ELR (cell line): ENCODE measurements at places on chromosomes 12 and 14.
A peak's percentile ranks its signal among the peaks of the same experiment; 100 is the strongest.

DNA sequence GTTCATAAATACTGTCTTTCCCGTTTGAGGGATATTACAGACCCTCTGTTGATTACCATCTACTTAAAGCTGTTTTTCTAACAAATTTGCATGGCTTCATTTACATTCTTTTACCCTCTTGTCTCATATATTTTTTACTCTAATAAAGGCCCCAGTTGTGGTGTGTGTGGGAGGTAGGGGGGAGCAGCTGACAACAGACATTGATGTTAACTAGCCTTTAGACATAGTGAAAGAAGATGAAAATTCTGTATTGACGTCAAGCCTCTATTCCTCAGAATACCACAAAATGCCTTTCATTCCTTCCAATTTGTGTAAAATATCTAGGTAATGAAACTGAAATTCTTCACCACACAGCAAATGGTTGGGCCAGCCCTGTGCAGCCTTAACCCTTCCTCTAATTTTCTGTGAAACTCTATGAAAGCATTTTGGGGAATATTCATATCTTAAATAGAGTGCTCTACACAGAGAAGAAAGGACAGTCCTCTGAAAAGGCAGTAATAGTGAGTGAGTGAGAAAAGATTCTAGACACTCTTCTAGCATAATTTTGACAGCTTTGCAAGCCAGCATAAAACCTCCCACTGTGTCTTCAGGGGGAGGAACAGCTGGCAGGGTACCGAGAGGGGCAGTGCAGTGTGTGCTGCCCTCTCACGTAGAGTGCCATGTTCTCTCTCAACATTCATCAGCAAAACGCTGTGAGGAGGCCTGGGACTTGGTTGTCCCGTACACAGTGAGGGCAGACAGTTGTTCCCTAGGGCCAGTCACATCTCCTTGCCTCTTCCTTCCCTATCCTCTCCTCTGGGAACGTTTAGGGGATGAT is 20.1 kb upstream of the CERS5 start:
- DNase-seq = peak; percentile 88

DNA sequence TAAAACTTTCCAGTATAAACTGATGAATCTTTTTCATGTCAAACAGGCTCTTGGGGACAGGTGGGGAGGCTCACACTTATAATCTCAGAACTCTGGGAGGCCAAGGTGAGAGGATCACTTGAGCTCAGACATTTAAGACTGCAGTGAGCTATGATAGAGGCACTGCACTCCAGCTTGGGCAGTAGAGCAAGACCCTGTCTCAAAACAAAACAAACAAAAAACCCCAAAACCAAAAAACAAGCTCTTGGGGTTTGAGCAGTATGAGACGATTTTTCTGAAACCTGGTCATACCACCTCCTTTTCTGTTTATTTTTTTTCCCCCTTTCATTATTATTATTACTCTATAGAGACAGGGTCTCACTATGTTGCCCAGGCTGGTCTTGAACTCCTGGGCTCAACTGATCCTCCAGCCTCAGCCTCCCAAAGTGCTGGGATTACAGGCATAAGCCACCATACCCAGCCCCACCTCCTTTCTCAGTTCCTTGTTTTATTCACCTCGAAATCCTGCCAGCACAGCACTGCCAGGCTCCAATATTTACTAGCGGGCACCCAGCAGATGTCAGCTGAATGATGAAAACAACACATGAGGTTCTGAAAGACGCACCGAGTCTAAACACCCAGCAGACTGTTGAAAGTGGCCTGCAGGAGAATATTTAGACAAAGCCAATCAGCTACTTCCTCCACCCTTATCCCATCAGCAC is 19.5 kb upstream of the CDK17 start:
- DNase-seq = no peak

DNA sequence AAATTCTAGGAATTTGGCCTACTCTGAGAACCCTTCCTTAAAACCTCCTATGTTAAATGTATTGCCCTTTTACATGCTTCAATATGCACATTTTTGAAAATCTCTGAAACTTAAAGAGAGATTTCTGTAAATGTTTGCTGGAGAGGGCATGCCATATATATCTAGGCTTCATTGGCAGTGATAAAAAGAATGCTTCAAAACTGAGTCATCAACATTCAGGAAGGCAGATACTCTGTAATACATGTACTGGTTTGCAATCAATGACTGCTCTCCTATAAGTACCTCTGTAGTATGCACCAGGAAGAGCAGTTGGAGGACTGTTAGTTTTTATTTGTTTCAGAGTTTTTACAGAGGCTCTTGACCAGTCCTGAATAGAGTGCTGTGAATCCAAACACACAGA is 739.9 kb downstream of the SLC16A7 start:
- DNase-seq = peak; percentile 80

DNA sequence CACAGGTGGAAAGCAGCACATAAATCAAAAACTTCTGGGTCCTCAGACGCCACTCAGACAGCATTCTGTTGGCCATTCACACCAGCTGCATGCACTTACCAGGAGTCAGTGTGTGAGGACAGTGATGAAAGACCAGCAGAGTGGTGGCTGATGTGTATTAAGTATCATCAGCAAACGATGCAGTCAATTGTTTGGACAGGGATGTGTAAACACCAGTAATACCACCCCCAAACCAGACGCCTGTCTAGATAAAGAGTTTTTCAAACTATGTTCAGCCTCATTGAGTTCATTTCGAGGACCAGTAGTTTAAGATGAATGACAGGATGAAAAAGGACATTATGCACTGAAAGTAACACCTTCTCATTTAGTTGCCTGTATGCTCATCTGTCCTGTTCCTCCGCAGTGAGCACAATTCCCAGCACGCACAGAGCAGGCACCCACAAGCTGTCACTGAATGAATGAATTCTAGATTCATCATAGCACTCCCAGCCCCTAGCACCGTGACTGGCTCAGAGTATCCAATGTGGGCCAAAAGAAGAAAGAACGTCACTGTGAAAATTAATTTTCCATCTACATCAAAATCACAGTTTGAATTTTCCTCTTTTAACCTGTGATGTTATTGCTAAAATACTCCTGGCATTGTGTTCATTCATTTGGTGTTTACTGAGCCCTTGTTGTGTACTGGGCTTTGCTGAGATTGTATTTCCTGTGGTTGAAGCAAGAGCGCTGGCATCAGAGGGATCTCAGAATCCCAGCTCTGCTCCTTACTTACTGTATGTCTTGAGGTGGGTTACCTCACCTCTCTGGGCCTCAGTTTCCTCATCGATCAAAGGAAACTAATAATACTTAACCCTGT is 124.8 kb upstream of the NOS1 start:
- no peak for DNase-seq

DNA sequence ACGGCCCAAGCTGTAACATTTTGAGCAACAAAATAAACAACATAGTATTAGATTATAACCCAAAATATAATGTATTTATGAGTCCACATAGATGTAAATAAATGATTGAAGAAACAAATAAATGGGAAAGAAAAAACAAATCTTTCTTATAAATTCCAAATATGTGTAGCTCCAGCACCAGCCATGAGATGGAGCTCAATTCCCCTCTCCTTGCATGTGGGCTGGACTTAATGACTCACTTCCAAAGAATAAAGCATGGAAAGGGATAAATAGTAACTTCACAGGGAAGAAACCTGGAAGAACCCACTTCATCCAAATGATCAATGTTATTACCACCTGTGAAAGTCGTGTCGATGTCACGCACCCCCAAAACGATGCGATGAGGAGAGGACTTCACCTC is 158.8 kb downstream of the RPAP3 start:
- DNase-seq = peak; percentile 74

- DNase-seq = no peak
These were observed 78.1 kb upstream of the TBX5 start for GRCh38 chr12:114483996-114484395.

DNA sequence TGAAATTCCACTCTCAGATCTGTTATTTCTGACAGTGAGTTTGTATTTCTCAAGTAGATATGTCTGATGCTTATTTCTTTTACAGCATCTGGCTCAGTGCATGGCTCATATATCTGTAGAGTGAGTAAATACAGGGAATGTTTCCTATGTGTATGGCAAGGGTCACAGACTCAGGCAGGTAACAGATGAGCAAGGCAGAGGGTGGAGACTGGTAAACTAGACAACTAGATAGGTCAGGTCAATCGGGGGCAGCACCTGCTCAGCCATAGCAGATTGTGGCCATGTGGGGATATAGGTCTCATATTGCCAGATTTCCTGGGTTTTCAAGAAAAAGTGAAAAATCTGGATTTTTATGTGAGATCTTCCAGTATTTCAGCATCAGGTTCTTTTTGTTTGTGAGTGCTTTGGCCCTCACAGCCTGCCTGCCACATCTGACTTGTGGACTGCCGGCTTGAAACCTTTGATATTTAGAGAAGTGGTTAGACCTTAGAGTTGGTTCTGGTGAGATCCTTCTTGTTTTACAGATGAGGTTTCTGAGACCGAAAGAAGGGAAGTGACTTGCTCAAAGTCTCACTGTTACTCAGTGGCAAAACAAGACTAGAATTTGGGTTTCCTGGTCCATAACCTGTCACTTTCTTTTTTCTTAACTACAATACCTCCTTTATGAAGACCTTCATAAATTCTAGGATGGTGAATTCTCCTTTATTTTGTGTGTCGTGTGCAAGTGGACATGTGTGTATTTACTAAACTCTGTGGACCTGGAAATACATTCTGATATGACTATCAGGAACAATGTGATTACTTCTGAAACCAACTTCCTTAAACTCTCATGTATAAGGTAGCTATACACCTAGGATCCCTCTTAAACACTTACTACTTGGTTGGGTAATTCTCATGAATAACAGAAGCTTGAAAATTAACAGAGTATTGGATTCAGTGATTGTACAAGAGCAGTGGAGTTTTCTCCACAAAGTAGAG is 34.4 kb downstream of the PROX2 start:
- DNase-seq = no peak

DNA sequence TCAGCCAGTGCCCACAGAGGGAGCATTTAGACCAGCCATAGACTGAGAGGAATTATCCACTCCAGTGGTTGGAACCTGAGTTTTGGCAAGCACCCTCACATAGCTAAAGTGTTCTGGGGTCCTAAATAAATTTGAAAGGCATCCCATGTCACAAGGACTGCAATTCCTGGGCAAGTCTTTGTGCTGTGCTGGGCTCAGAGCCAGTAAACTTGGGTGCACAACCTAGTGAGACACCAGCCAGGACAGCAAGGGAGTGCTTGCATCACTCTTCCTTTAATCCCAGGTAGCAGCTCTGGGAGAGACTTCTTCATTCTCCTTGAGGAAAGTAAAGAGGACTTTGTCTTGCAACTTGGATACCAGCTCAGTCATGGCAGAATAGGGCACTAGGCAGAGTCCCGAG is 142.0 kb upstream of the FSCB start:
- no peak for DNase-seq

GRCh38 chr12:47507221-47507620 is 198.6 kb downstream of the RPAP3 start:
- DNase-seq = peak; percentile 23

DNA sequence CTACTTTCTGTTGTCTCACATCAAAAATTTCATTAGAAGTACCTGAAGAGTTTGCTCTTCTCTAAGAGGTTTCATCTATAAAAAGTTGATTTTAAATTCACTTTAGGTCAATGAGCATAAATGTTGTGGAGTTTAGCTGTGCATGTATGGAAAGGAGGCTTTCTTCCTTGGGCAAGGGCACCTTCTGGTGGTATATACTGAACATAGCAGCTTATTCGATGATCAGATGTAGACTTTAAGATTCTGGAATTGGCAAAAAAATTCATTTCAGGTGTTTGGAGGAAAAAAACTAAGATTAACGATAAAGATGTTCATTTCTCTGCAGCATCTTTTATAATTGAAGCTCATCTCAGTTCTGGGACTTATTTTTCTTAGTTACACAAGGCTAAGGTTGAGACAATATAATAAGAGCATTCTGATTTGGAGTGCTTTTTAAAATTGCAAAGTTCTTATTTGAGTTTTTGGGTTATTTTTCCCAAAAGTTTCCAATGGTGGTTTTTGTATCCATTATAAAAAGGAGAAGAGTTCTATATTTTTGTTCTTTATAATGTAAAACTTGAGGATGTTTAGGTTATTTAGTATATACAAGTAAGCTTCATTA is 46.8 kb downstream of the TMEM117 start:
- DNase-seq = peak; percentile 75

DNA sequence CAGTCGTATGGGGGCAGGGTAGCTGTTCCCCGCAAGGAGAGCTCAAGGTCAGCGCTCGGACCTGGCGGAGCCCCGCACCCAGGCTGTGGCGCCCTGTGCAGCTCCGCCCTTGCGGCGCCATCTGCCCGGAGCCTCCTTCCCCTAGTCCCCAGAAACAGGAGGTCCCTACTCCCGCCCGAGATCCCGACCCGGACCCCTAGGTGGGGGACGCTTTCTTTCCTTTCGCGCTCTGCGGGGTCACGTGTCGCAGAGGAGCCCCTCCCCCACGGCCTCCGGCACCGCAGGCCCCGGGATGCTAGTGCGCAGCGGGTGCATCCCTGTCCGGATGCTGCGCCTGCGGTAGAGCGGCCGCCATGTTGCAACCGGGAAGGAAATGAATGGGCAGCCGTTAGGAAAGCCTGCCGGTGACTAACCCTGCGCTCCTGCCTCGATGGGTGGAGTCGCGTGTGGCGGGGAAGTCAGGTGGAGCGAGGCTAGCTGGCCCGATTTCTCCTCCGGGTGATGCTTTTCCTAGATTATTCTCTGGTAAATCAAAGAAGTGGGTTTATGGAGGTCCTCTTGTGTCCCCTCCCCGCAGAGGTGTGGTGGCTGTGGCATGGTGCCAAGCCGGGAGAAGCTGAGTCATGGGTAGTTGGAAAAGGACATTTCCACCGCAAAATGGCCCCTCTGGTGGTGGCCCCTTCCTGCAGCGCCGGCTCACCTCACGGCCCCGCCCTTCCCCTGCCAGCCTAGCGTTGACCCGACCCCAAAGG is 804 bp downstream of the GAPDH start:
- DNase-seq = peak; percentile 85

- peak; percentile 89 for DNase-seq
These were observed 25.5 kb upstream of the DTX1 start for GRCh38 chr12:113030875-113031525.

- no peak for DNase-seq
These were observed 663 bp downstream of the WASHC3 start for GRCh38 chr12:102061096-102061559.

DNA sequence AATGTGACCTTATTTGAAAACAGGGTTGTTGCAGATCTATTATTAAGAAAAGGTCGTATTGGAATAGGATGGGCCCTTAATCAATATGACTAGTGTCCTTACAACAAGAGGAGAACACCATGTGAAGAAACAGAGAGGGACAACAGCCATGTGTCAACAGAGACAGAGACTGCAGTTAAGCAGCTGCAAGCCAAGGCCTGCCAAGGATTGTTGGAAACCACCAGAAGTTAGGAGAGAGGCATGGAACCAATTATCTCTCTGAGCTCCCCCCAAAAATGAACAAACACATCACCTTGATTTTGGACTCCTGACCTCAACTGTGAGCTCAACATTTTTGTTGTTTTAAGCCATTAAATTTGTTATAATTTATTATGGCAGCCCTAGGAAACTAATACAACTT is 214.6 kb upstream of the PRKD1 start:
- no peak for DNase-seq

- no peak for DNase-seq
These were observed 79.9 kb downstream of the HECTD1 start for GRCh38 chr14:31127690-31128089.
